ENCODE measurements at places on chromosomes 1 and 21.

DNA sequence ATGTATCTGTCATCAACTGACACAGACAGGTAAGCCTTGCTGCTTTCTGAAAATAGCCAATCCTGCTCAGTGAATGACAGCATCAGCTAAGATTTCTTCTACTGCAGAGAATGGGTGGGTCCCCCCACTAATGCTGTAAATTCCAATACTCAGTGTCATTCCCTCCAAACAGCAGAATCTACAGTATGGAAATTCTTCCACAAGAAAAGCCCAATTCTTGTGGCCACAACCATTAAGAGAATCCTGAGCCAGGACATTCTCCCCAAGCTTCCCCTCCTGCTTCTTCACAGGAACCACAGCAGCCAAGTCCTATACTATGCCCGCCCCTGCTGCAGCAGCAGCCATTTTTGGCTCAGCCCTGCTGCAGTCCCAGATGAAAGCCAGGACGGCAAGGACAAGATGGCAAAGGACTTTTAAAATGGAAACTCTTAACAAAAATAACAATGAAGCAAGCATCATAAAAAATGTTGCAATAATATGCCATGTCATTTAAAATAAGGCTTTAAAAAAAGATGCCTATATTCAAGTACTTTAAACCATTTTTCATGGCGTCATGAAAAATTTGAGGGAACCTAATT lies 26.8 kb downstream of the EIF4G3 start:
- H3K4me3 ChIP-seq = no peak overlapping the region
- H3K4me1 ChIP-seq = no peaks in the 10 kb centered on the region
- no peak overlapping the region for H3K27ac ChIP-seq

DNA sequence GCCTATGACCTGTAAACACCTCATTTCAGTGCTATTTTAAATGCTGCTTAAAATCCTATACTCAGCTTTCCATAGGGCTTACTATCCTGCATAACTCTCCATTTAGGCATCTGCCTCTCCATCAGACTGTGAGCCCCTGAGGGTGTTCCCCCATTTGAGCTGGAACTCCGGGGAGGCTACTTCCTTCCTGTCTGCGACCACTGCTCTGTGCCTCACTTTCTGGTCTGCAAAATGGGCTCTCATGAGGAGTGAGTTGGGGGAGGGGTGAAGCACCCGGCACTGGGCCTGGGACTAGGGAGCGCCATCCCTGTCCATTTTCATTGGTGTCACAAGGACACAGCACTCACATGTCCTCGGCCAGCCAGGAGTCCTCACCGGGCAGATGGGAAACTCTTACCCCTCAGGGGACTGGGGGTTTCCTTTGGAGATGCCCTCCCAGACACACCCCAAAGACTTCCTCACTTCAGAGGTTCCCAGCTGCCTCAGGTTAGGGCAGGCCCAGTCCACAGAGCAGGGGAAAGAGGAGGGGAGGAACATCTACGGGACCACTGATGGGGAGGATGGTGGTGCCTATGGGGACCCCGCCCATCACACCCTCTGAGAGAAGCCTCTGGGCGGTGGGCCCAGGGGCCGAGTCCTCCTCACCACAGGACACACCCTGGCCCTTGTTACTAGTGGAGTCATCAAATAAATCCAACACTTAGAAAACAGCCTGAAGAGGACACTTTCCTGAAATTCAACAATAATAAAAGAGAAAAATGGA lies 134.9 kb downstream of the MATN1 start:
- no peak for DNase-seq
- H3K36me3 ChIP-seq = no peaks in the 10 kb centered on the region
- no peaks in the 10 kb centered on the region for H3K27me3 ChIP-seq
- H3K4me1 ChIP-seq = no peaks in the 10 kb centered on the region
- no peak overlapping the region for H3K4me3 ChIP-seq

GRCh38 chr1:224747578-224747977 lies 131.5 kb downstream of the CNIH3 start:
- DNase-seq = no peak
- H3K36me3 ChIP-seq = no peaks in the 10 kb centered on the region
- no peaks in the 10 kb centered on the region for H3K27me3 ChIP-seq
- H3K27ac ChIP-seq = no peak overlapping the region
- H3K4me3 ChIP-seq = no peak overlapping the region

DNA sequence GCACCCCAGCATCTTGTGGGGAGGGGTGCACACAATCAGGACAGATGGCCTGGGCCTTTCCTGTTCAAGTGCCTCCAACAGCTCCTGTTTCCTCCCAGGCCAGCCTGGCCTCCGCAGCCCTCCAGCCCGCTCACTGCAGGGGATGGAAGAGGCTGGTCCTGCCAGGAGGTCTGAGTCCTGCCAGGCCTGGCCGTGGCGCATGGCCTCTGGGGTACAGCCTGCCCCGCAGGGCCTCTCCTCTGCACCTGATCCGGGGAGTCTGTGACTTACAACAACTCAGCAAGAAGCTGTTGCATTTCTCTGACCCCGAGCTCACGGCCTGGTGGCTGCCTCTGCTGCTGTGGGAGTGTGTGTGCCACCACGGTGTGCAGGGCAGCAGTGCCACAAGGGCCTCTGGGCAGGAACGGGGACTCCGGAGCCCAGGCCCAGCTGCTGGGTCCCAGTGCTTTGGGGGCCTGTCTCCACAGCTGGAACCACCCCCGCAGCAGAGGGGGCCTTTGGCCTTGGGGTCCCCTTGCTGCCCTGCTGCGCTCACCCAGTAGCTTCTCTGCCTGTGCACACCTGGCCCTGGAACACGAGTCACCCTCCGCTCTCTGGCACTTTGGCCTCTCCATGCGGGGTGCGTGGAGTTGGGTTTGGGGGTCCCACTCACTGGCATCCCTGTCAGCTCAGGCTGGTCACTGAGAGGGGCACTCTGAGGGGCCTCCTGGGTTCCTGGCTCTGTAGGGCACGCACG lies 17.4 kb upstream of the LRRC3 start:
- no peaks in the 10 kb centered on the region for H3K4me1 ChIP-seq
- no peak overlapping the region for H3K27ac ChIP-seq
- H3K36me3 ChIP-seq = peaks cover 6% of the 10 kb centered on the region

- no peak overlapping the region for H3K4me3 ChIP-seq
- DNase-seq = no peak
- no peaks in the 10 kb centered on the region for H3K36me3 ChIP-seq
- no peak overlapping the region for H3K27ac ChIP-seq
- no peaks in the 10 kb centered on the region for H3K27me3 ChIP-seq
These were observed 5.8 kb downstream of the HAO2 start for GRCh38 chr1:119374208-119374874.

GRCh38 chr21:39110431-39110830 lies 72.8 kb downstream of the PSMG1 start:
- H3K4me3 ChIP-seq = no peak overlapping the region
- H3K27ac ChIP-seq = no peak overlapping the region
- no peaks in the 10 kb centered on the region for H3K27me3 ChIP-seq
- H3K4me1 ChIP-seq = no peaks in the 10 kb centered on the region
- DNase-seq = no peak

DNA sequence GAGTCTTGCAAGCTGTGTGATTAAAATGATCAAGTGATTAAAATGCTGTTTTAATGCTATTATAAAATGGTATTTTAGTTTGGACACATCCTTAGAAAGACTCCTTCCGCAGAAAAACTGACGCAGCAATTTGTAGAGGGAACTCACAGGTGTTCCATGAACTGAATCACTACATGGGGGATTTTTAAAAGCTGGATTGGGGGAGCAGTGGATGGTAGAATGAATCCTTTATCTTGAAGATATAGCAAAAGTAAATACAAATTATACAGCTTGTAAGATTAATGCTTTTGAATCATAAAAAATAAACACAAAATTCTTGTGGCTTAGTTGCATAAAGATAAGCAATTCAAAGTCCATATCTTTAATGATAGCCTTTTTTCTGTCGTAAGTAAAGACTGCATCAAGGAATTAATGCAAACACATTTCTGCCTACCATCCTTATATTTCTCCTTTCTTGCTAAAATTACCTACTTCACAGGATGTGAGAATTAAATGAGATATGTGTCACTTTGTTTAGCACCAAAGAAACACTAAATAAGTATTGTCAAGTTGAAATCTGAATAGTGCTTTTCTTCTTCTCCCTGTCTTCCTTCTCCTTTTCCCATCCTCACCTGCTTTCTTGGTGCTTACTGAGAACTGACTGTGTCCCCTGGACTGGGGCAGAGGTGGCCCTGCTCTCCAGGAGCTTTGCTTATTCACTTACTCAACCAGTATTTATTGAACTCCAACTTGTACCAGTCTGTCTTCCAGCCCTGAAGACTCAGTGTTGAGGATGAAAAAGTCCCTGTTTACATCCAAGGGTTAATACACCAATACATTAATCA lies 61.5 kb upstream of the F3 start:
- DNase-seq = no peak
- no peaks in the 10 kb centered on the region for H3K36me3 ChIP-seq

- no peak overlapping the region for H3K27ac ChIP-seq
These were observed 14.7 kb upstream of the CHIA start for GRCh38 chr1:111275780-111276433.
